ENCODE measurements at places on chromosomes 4 and X.
A peak's percentile ranks its signal among the peaks of the same experiment; 100 is the strongest.

- DNase-seq: no peak
These were observed 24.4 kb downstream of the TRIM2 start for GRCh38 chr4:153228512-153229140.

GRCh38 chrX:41108007-41108406 is 22.8 kb downstream of the USP9X start:
- no peak for DNase-seq

DNA sequence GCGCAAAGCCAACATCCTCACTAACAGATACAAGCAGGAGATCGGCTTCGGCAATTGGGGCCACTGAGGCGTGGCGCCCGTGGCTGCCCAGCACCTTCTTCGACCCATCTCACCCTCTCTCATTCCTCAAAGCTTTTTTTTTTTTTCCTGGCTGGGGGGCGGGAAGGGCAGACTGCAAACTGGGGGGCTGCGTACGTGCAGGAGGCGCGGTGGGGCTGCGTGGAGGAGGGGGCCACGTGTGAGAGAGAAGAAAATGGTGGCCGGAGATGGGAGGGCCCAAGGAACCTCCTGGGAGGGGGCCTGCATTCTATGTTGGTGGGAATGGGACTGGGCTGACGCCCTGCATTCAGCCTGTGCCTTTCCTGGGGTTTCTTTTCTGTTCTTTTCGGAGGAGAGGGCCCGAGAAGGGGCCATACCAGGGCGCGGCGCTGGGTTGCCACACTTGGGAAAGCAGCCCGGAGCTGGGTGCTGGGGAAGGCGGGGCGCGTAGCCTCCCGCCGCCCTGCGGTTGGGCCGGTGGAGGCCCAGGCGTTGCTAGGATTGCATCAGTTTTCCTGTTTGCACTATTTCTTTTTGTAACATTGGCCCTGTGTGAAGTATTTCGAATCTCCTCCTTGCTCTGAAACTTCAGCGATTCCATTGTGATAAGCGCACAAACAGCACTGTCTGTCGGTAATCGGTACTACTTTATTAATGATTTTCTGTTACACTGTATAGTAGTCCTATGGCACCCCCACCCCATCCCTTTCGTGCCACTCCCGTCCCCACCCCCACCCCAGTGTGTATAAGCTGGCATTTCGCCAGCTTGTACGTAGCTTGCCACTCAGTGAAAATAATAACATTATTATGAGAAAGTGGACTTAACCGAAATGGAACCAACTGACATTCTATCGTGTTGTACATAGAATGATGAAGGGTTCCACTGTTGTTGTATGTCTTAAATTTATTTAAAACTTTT is 4.5 kb downstream of the MID1IP1 start:
- DNase-seq: no peak

DNA sequence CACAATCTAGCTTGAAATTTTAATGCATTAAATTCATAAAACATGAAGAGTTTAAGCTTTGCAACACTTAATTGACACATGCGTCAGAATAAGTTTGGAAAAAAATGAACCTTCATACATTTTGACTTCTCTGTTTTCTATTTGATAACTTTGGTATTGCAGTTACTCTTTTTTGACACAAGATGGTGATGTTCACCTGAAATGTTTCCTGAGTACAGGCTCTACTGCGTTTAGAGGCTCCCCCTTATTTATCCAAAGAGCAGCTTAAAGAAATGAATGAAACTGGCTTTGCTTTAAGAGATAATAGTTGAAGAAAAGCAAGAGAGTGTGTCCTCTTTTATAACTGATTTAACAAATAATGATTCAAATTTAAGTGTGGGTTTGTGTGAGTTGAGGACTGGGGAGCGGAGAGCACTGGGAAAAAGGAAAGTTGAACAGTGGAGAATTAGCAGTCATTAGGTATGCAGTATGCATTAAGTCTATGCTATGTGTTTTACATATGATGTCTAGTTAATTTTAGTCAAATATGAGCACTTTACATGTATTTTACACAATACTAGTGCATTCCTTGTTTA is 180.6 kb upstream of the NUDT6 start:
- DNase-seq: no peak

DNA sequence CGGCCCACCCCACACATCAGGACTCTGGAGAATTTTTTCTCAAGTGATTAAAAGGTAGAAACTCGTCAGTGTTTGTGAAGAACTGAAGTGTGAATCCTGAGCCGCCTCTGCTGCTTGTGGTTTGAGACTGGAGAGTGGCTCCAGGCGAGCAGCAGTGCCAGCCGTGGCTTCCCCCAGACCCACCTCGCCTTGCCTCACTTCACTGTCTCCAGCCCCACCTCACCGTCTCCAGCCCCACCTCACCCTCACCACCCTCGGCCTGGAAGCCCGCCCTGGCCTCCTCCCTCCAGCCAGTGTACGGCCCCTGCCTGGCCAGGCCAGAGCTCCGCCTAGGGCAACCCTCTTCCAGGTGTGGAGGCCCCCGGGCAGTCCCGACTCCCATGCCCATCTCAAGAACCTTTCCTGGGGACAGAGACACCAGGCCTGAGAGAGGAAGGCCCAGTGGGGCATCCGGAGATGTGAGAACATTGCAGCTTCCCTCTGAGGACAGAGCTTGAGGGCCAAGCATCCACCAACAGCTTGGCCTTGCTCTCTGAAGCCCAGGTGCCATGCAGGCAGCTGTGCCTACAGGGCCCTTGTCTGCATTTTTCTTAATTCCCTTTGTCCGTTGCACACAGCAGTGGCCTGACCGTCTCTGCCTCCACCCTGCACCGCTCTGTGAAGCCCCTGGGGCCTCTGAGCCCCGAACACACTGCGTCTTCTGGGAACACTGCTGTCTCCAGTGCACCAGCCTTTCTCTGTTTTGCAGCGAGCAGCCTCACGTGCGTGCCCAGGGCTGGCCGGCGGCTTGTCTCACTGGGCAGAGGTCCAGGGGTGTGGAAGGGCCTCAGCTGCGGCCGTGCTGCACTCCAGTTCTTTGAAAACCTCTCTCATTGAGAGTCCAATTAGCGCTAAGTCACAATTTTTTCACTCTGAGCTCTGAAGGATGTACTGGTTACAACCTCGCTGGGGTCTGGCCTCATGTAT is 13.8 kb downstream of the SH3BP2 start:
- no peak for DNase-seq

DNA sequence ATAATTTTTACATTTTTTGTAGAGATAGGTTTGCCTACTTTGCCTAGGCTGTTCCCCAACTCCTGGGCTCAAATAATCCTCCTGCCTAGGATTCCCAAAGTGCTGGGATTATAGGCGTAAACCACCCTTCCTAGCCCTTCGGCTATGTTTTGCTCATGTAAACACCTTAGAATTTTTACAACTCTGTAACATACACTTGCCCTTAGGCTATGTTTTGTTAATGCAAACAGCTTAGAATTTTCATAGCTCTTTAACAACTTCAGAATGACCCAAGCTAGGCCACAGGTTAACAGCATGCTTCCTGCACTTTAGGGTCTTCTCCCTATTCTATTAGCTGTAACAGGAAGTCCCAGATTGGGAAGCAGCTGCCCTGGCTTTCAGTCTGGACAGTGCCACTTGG is 24.2 kb downstream of the KLHL15 start:
- no peak for DNase-seq

DNA sequence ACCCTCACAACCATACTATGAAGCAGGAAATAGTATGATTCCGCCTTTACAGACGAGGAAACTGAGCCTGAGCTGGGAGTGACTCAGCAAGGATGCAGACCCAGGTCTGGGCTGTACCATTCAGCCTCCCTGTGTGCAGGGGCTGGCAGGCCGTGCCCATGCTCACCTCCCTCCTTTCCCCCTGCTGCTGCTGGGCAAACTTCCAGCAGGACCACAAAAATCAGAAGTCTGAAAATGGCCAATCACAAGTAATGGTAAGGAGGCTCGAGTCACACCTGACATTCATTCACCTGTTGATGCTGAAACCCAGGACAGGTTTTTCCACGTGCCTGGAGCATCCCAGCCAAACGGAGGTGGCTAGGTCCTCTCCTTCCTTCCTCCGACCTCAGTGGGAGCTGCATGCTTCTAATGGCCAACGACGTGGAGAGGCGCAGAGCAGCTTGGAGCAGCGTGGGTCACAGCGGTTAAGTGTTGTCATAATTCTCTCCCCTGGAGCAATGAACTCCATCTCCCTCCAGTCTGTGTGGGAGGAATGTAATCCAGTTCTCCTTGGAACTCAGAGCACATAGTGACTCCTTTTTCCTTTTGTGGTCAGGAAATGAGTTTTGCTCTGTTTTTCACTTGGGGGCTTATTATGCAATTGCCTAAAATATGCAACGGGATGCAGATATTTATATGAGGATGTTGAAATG is 371.7 kb downstream of the BCOR start:
- DNase-seq: peak; percentile 53

GRCh38 chr4:8737601-8738279 is 133.9 kb downstream of the HMX1 start:
- DNase-seq: no peak

- no peak for DNase-seq
These were observed 25.7 kb upstream of the TRPC3 start for GRCh38 chr4:121977251-121978171.

DNA sequence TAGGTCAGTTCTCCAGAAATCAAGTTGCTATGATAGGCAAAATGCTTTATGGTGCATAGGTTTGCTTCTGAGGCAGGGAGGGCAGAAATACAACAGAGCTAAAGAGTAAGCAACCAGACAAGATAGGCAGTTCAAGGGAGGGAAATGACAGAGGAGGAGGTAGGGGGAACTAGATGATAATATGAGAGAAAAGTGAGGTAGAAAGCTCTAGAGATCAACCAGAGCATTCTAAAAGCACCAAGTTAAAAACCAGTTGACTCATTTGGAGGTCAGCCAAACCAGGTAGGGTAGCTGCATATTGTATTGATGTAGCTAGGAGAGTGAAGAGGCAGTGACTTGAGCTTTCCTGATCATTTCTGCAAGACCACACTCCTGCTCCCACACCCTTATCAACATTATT is 49.0 kb upstream of the SLC16A2 start:
- no peak for DNase-seq

DNA sequence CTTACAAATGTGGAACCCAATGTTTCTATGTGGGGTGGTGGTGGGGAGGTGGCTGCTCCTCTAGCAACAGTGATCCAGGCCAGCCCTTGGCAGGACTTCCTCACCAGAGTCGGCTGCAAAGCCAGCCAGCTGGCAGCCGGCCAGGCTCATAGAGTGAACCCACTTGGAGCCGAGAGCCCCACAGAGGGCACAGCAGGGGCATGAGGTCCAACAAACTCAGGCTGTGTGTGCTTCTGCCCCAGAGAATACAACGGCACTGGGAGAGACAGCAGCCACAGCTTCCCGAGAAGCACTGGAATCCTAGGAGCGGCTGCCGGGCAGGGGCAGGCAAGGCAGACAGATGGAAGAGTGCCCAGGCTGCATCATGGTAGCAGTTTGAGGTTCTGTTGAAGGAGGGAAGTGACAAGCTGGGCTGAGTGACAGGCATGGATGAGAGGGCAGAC is 23.5 kb upstream of the SOWAHD start:
- no peak for DNase-seq

DNA sequence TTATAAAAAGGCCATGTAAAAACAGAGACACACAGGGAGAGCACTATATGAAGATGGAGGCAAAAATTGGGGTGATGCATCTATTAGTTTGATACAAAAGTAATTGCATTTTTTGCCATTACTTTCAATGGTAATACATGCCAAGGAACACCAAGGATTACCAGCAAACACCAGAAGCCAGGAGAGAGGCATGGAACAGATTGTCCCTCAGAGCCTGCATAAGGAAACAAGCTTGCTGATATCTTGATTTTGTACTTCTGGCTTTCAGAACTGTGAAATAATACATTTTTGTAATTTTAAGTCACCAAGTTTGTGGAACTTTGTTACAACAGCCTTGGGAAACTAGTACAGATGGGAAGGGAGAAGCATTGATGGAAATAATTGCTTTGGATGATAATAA is 45.6 kb upstream of the BOD1L1 start:
- no peak for DNase-seq

DNA sequence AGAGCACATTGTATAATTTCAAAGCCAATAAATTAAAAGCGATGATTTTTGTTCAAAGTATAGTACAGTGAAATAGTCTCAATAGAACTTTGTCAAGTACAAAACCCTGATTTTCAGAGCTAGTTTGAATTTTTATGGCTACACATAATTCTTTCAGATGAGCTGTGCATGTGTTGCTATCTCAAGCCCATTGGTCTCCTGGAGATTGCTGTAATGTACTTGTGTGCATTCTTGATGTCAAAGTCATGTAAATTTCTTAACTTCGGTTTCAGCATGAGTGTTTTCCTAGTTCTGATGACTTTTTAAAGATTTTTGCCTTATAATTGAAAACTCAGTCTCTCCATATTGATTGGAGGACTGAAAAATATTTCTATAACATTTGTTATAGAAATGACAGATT is 200.8 kb downstream of the CEP135 start:
- DNase-seq: no peak

DNA sequence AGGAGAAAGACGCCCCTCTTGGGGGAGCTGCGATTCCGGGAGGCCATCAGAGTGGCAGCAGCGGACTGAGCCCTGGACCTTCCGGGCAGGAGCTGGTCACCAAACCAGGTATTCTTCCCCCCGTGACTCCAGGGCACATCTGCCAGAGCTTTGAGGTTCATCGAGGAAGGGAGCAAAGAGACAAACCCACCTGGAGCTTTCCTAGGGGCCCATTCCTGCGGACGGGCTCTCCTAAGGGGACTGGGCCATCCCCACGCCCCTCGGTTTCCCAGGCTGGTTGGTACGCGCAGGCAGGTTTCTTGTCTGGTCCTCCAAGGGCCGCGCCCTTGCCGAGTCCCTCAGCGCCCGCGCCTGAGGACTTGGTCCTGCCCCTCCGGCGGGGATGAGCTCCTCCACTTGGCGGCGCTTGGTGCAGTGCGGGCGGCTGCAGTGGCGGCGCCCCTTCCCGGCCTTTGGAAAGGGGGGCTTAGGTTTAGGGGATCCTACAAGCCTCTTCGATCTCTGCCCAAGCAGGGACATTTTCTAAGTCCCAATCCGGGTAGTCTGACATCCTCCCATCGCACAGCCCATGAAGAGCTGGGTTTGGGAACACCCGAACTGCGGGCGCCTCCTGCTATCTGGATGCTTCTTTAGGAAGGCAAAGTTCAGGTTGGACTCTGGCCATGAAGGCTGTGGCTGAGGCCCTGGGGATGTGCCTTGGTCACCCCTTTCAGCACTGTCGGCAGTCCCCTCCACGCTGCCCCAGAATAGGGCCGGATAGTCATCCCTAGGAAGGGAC is 538 bp downstream of the STBD1 start:
- no peak for DNase-seq

- no peak for DNase-seq
These were observed 79.4 kb downstream of the SYNPO2 start for GRCh38 chr4:118968005-118968404.

- no peak for DNase-seq
These were observed 27.0 kb upstream of the GUCY2F start for GRCh38 chrX:109508915-109509314.

DNA sequence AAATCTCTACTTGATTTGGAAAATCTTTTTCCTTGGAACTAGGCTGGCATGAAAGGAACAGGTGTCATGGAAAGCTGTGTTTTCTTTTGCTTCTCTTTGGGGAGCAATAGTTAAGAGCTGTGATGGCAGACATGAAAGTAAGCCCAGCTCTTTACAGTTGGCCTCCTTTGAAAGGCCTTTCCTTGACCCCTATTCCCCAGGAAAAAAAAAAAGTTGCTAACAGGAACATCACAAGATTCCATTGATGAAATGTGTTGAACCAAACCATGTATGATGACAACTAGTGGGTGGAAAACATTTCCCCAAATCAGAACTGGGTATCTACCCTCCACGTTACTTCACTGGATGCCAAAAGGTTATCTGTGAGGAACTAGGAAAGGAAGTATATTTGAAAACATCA is 190.7 kb upstream of the RPL34 start:
- no peak for DNase-seq

GRCh38 chr4:186029571-186030398 is 39.2 kb upstream of the TLR3 start:
- DNase-seq: peak; percentile 66

GRCh38 chr4:7006411-7006810 is 36.8 kb upstream of the TADA2B start:
- DNase-seq: no peak
